COR-L47 (cell line): ENCODE measurements at places on chromosomes 12 and 14.

- DNase-seq: no peak
Observed at GRCh38 chr12:2101359-2101758, 48.6 kb downstream of the CACNA1C start.

- DNase-seq: no peak
Observed at GRCh38 chr14:72616294-72616693, 277.6 kb downstream of the DPF3 start.

- no peak for DNase-seq
Observed at GRCh38 chr14:101480022-101480746, 81.1 kb upstream of the DIO3 start.

DNA sequence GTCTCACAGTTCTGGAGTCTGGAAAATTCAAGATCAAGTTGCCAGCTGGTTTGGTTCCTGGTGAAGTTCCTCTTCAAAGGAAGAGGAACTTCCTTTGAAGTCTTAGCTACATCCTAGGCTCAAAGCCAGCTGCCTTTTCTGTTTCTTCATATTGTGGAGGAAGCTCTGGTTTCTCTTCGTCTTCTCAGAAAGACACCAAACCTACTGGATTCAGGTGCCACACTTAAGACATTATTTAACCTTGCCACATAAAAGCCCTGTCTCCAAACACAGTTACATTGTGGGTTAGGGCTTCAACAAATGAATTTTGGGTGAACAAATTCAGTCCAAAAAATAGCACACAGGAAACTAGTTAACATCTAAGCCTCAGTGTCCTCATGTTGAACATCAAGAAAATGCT lies 1019.8 kb downstream of the GALC start:
- no peak for DNase-seq
